Karpas-422 (cell line): ENCODE measurements at places on chromosomes 6 and 20.

- DNase-seq = no peak
Observed at GRCh38 chr20:19996222-19996621, 20.9 kb upstream of the NAA20 start.

- DNase-seq = no peak
Observed at GRCh38 chr6:14276667-14277404, 159.3 kb downstream of the CD83 start.

DNA sequence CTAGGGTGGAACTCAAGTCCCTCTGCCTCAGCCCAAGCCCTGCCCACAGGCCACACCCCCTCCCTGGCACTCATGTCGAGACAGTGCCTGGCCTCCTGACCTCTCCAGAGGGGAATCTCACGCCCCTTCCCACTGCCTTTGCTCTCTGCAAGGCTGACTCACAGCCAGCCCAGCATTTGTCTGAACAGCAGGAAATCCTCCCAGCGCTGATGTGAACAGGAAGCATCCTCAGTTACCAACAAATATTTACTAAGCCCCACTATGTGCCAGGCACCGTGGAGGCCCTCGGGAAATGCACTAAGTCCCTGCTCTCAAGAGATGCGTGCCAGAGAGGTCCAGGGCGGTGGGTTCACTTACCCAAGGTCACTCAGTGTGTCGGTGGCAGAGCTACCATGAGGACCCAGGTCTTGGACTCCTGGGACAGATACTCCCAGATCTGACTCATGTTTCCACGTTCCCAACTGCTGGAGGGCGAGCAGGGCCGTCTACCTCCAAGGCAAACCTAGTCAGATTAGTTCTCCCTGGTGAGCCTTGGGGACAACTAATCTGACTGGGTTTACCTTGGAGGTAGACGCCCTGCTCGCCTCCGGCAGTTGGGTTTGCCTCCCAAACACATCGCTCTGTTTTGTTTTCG lies 7.8 kb downstream of the ADA start:
- DNase-seq = no peak

GRCh38 chr6:168029459-168030217 lies 32.2 kb downstream of the KIF25 start:
- DNase-seq = no peak

- DNase-seq = no peak
Observed at GRCh38 chr6:123808556-123808955, 4.9 kb downstream of the NKAIN2 start.

DNA sequence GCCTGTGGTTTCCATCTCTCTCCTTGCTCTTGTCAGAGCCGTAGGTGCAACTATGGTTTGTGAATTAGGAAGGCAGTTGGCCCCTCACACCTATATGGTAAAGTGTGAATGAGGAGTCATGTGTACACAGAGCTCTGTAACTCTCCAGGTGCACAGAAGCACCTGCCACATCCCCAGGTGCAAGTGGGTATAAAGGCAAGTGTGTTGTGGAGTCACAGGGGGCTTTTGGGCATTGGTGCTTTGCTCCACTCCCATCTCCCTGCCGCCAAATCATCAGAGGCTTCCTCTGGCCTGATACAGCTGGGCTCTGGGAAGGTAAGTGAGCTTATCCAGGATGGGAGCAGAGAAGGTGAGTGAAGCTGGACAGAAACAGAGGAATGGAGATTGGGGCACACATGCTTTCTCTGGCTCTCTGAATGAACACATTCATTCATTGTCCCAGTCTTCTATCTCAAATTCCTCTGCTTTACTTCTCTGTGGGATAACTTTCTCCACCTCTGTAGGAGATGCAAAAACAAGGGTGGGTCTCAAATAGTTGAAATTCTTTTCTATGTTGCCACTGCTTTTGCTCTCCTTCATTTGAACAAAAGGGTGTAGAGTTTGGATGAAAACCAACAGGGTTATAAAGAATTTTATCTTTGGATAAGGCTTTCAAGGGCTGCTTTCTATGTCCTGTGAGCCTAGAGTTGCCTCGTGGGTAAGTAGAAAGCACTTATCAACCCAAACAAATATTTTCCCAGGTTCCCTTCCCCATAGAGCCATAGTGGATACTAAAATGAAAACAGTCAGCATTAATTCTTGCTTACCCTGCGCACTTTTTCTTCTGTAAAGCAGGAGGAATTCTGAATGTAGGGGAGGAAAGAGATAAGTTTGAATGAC lies 45.0 kb upstream of the RIPOR2 start:
- no peak for DNase-seq

DNA sequence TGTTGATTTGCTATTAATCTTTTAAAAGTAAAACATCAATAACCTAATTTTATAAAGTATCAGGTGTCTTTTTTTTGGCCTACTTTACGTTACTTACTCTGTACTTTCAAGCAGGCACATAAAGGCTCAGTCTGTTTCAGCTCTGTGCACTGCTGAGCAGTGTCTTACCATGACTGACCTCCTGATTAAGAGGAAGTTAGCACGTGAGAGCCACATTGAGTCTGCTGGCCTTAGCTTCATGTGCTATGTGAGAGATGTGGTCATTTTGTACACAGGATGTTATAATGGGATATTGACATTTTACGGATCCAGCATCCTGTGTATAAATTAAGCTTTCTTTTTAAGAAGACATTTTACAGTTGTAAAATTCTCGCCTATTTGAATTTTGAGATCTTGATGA lies 31.9 kb downstream of the ARID1B start:
- DNase-seq = peak; percentile 83

DNA sequence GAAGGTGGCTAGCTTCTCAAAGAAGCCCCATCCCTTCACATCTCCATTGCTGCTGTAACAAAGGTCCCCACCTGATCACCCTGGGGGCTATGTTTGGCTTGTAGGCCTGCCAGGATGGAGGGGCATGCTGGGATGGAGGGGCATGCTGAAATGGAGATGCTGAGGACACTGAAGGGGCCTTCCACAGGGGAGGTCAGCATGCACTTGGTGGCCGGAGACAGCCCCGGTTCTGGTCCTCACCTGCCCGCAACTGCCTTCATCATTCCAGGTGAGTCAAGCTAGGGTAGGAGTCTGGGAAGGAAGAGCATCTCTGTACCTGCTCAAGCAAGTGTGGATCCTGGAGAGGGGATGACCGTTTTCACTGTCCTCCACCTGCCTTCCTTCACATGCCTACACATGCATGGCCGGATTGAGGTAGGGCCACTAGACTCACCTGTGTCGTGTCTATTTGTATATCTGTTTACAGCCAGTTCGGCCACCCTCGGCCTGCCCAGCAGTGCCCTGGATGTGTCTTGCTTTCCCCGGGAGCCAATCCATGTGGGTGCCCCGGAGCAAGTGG lies 6.0 kb downstream of the L3MBTL1 start:
- no peak for DNase-seq

DNA sequence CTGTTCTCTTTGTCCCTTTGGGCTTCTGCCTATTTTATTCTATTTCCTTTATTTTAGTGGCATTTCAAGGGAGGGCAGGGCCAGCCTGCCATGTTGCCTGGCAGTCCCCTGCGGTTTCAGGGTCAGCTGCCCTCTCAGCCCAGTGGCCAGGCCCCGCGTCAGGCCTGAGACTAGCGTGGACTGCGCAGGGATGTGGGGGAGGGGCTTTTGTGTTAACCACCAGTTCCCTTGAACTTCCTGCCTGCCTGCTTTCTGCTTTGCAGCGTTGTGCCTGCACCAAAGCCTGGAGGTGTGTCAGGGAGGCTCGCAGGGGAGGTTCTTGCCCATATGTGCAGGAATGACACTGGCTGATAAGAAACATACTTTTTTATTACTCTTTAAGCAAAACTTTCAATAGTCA lies 157.6 kb downstream of the SLC35B3 start:
- DNase-seq = no peak

DNA sequence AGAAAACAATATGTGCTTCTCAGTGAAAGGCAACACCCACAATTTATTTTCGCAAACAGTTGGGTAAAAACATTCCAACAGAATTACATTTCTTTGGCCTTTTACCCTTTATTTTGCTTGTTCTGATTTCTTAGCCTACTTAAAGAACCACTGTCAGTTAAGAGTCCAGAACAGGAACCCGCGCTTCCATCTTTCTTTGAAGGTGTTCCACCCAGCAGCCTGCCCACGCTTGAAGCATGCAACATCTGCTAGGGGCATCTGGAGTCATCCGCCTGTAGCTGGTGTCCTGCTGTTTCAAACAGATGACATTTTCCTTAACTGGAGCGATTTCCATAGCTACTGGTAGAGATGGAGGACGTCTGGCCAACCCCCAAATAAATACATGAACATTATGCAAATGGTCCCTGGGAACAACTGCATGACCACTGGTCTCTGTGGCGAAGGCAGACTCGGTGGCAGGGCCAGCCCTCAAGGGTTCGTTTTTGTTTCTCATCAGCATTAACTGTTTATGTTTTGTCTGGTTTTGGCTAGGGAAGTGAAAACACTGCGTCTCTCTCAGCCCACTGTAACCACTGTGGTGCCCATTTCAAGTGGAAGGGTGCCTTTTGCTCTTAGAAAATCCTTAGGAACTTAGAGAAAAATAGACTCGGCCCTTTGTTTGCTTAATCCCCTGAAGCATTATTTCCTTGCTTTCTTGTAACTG lies 51.6 kb downstream of the LAMA4 start:
- no peak for DNase-seq

- DNase-seq = no peak
Observed at GRCh38 chr20:42734660-42735368, 454.9 kb downstream of the PTPRT start.

DNA sequence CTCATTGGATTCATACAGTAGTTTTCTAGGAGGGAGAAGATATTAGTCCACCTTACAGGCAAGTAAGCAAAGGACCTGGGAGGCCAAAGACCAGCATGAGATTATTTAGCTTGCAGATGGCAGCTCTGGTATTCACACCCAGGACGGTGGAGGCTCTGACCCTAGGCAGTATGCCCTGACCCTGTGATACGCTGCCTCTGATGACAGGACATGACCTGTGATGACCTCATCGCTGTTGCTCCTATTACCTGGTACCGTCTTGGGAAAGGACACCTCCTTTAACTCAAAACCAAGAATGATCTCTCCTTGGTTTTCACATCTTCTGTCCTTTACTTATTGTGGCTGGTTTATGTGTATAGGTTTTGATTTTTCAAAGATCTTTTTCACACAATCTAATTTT lies 298.6 kb downstream of the CLIC5 start:
- no peak for DNase-seq

- DNase-seq = no peak
Observed at GRCh38 chr6:134405386-134406087, 87.6 kb upstream of the SGK1 start.

GRCh38 chr6:5246141-5247097 lies 14.3 kb downstream of the LYRM4 start:
- DNase-seq = no peak

GRCh38 chr6:97059473-97059872 lies 134.9 kb downstream of the KLHL32 start:
- DNase-seq = peak; percentile 77

DNA sequence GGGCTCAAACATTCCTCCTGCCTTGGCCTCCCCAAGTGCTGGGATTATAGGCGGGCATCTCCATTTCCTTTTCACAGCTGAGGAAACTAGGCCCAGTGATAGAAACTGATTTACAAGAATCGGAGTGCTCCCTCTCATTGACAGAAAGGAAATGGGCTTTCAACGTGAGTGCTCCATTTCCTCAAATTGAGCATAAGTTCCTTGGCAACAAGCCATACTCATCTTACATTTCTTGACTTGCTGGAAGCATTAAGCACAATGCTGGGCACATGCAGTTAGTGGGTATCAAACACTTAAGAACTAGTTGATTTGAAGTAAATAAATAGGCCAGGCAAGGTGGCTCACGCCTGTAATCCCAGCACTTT lies 54.7 kb downstream of the FGD2 start:
- DNase-seq = no peak

DNA sequence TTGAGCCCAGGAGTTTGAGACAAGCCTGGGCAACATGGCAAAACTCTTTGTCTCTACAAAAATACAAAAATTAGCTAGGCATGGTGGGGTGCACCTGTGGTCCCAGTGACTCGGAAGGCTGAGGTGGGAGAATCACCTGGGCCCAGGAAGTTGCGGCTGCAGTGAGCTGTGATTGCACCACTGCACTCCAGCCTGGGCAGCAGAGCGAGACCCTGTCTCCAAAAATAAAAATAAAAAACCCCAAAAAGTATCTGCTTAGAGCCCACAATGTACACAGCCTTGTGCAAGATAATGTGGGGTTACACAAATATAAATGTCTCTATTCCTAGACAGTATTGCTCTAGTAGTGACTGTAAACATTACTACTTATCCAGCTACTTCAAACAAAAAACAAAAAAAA lies 5.9 kb downstream of the ESF1 start:
- no peak for DNase-seq

DNA sequence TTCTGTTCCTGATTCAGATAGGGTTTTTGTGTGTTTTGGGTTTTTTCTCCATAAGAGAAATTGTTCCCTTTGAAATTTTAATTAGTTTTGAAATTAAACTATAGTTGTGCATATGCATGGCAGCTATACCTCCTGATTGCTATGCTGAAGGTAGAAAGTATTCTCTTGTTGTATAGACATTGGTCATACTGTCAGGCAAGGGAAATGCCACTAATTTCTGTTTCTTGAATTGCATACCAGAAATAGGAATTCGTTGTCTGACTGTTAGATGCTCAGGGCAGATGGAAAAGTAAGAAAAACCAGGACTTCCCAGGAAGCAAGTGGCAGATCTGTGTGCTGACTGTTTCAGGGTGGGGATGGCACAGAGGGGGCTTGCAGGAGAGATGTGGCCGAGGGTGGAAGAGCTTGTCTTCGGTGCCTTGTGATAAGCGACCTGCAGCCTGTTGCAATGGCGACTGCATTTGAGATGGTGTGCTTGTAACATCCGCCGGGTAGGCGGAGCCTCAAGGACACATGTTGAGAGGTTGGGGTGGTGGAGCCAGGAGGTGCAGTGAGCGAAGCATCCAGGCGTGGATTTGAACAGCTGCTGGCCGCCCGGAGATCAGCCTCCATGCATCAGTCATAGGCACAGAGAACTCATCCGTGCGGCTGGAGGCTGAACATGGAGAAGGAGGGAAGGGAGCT lies 42.8 kb downstream of the RREB1 start:
- DNase-seq = no peak

GRCh38 chr6:40482532-40482931 lies 104.6 kb downstream of the LRFN2 start:
- DNase-seq = no peak

DNA sequence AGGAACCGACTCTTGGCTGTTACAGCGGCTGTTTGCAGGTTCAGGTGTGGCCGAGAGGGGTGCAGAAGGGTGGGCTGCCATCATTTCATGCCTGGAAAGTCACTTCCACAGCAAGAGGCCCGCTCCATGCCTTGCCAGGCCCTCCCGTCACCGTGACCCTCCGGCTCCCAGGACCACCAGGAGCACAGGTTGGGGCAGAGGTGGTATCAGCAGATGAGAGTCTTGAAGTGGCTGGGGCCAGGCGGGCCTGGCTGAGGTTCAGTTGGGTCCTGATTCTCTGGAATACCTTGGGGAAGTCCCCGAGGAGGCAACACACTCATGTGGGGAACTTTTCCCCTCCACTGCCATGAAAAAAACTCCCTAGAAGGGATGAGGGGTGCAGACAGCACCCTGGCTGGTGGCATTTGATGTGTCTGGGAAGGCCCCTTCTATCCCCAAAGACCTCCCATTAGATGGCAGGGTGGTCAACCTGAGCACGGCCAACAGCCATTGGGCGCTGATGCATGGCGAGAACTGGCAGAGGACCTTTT lies 34.2 kb upstream of the IRF4 start:
- no peak for DNase-seq
